HAP-1 (cell line): ENCODE measurements at places on chromosomes 4 and X.

DNA sequence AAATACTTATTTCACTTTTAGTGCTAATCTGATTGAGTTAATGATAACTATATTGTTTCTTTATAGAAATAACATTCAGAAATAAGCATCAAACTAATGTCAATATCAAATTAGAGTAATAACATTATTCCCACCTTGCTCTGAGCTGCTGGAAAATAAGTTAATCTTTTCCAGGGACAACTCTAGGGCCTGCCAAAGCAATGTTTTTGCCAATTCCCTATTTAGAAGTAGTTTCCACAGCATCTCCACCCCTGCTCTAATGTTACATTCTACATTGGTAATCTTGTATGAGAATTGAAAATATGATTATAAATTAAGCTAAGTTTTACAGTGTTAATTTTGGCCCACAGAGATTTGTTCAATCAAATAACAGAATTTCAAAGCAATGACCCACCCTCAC lies 68.3 kb downstream of the REELD1 start:
- no peak for DNase-seq

GRCh38 chr4:140049024-140049848 lies 104.7 kb downstream of the MAML3 start:
- DNase-seq, result peak; percentile 29

DNA sequence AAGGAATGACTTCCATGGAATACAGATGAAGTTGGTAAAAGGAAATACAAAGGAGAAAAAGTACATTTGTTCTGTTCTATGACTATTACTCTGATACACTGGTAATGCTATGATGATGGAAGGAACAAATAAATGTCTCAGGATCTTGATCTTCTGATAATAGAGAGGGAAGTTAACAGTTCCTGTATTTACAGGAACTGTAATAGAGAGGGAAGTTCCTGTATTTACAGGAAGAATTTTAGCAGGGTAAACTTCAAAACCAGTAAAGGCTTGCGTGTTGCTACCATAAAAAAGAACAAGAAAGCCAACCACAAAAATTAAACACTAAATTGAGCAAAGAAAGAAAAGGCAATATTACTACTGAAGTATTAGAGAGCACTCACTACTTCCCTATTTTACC lies 91.7 kb upstream of the HPGD start:
- DNase-seq, result no peak

DNA sequence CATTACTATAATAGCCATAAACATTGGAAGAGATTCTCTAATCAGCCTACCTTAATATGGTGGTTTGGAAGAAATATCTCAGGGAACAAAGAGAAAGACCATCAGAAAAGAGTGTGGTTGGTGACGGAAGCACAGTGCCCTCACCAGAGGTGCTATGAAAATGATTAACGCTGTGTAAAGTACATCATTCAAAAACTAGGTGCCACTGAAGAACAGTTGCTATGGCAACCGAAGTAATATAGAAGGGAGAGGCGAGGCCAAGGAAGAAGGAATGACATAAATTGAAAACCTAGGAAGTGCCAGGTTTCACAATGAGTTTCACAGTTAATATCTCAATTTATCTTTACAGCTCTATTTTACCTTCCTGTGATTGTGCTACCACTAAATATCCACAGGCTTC lies 57.0 kb upstream of the ARSJ start:
- no peak for DNase-seq

- no peak for DNase-seq
These were observed 38.4 kb downstream of the GPRIN3 start for GRCh38 chr4:89269121-89269666.
